ENCODE measurements at places on chromosomes 1 and 21.

- DNase-seq: no peak
Observed at GRCh38 chr1:233998891-233999290, 94.4 kb downstream of the SLC35F3 start.

- DNase-seq: no peak
Observed at GRCh38 chr21:33302796-33303195, 22.0 kb upstream of the IFNAR1 start.

GRCh38 chr1:109239409-109240068, 9.8 kb upstream of the CELSR2 start:
- DNase-seq: no peak

DNA sequence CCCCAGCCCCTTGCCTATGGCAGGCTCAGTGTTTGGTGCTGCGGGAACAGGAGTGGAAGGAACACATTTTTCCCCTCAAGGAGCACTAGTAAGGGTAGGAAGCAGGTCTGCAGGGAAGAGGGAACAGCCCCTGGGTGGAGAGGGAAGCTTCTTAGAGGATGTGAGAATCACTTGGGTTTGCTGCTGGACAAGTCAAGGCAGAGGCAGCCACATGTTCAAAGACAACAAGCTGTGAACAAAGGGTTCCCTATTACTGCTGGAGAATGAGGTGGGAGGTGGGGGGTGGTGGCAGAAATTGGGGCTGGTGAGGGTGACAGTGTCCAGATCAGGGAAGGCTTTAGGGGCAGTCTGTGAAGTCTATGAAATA, 24.8 kb upstream of the CITED4 start:
- DNase-seq: no peak

GRCh38 chr21:29676395-29676794, 263.4 kb downstream of the GRIK1 start:
- DNase-seq: no peak

DNA sequence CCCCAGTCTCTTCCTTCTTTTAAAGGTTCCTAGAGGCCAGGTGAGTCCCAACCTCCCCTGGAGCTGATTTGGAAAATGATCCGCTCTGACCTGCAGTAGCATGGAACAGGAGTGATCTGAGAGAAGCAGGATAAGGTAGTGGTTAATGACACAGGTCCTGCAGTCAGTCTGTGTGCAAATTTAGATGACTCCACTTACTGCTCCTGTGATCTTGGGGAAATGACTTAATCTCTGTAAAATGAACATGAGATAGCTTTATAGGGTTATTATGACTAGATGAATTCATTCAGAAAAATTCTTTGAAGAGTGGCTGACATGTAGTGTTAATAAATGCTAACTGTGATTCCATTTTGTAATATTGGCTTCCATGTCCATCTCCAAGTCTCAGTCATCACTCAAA, 374.9 kb upstream of the CAMK1G start:
- no peak for DNase-seq

DNA sequence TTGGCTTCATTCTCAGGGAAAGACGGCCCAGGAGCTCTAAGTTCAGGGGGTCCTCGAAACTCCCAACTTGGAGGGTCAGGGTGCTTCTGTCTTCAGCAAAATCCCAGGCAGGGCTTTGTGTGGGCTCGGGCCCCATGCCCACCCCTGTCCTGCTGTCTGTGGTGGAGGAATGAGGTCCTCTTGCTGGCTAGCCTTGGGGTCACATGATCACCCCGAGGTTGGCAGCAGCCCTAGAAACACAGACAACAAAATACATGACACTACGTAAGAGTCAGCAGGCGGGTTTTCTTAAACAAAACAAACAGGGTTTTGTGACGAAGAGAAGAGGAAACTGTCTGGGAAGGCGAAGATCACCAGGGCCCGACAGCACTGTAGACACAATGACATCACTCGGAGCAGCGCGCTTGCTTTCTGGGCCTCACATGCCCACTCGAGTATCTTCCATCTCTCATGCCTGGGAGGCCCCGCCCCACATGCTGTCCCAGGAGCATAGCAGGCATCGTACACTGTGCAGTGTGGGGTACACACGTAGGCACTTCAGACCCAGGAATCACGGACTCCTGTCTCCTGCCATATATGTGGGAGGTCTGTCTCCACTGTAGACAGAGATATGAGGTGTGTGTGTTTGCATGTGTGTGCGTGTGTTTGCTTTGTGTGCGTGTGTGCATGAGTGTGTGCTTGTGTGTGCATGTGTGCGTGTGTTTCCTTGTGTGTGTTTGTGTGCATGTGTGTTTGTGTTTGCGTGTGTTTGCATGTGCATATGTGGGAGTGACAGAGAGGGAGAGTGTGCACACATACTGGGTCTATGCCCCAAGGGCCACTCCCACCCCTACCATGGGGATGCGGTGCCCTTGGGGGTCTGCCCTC, 94.7 kb downstream of the SIK1 start:
- no peak for DNase-seq

DNA sequence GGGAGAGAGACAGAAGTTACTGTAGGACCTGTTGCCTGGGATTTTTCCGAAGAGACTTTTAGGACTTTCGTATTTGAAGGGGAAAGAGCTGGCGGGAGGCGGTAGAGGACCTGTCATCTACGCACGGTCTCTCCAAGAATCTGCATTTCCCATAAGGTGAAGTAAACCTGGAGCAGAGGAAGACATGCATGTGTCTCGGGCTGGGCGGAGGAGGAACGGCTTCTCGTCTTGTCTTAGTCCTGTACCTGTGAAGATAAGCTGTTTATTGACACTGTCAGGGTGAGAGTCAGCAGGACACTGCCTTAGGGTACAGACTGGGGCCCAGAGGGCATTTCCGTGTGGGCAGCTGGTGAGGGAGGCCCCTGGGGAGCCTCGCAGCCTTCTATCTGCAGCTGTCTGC, 123.4 kb upstream of the COL6A1 start:
- DNase-seq: no peak

DNA sequence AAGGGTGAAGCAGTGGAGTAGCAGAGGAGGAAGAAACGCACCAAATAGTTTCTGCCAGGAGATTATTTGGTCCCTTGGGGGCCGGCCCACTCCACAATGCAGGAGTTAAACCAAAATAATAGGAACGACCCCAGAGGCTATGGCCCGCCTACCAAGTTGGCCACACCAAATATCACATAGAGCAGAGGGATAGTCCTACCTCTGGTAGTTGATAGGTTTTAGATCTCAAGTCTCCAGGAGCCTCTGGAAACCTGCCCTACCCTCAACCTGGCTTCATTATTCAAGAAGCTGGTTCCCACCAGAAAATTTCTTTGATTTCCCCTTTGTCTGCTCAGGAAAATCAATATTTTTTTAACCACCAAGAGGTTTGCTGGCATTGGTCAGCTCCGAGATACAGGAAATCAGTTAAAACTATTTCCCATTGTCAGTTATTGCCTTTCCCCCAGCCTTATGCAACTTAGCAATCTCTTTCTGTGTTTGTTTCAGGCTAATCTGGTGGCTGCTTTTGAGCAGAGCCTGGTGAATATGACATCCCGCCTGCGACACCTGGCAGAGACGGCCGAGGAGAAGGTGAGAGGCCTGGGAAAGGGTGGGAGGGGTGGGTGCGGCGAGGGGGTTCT, 35.5 kb upstream of the IPO9 start:
- DNase-seq: no peak

- no peak for DNase-seq
Observed at GRCh38 chr1:153991151-153991630, 629 bp downstream of the RPS27 start.

- no peak for DNase-seq
Observed at GRCh38 chr21:45993210-45994085, 11.9 kb downstream of the COL6A1 start.

GRCh38 chr1:68103011-68103545, 52.7 kb upstream of the DIRAS3 start:
- no peak for DNase-seq

DNA sequence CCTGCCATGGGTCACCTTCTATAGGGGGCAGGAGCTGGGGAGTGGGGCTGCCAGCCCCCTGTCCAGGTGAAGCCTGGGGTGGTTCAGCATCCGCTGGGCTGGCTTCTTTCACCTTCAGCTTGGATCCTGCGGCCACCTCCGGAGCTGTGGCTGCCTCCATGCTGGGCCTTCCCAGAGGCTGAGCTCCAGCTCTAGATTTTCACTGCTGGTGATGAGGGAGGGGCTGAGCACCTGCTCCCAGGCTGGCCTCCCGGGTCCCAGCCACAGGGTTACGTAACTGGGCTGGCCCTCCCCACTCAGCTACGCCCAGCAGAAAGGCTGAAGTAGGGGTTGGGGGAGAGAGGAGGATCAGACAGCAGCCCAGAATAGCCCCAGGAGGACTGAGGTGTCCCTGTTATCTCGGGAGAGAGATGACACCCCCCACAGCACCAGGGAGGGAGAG, at the start of gene MYBPHL:
Gene MYBPHL, minus strand, starts transcription at position 180 of the 442 bp plus-strand sequence. Its CDS starts 20 bp downstream, at position 160.
- no peak for DNase-seq

DNA sequence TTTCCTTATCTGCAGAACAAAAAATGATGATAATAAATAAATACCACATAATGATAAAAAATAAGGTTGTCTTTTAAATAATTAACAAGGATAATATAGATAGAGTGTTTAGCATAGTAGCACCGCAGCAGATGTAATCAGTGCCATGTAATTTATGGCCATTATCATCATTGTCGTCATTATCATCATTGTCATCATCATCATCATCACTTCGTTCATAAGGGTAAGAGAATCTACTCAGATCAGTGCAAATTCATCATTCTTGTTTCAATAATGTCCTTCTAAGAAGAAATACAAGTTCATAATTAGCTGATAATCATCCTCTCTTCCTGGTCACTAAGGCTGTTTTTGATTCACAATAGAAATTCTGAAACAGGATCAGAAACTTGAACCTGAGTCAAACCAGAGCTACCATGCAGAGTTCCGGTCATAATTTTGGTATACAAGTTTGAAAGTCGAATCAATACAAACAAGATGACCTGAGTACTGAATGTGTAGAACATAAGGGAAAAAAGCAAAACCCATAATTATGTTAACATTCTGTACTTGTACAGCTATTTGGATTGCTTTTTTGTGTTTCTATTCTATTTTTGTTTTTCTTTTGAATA, 172.0 kb downstream of the LRRC40 start:
- no peak for DNase-seq

DNA sequence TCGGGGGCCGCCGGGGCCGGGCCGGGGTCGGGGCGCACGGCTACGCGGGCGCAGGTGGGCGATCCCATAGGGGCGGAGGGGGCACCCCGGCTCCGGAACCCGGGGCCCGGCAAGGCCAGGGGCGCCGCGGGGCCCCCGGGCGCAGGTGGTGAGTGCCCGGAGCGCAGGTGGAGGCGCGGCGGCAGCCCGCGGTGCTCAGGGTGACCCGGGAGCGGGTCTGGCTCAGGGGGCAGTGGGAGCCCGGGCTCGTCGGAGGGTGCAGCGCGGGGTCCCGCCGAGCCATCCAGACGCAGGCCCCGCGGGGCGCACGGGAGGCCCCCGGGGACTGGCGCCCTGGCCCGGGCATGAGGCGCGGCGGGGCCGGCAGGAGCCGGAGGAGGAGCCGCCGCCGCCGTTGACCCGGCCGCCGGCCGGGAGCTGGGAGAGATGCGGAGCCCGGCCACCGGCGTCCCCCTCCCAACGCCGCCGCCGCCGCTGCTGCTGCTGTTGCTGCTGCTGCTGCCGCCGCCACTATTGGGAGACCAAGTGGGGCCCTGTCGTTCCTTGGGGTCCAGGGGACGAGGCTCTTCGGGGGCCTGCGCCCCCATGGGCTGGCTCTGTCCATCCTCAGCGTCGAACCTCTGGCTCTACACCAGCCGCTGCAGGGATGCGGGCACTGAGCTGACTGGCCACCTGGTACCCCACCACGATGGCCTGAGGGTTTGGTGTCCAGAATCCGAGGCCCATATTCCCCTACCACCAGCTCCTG, 489 bp downstream of the CELSR2 start:
- no peak for DNase-seq

DNA sequence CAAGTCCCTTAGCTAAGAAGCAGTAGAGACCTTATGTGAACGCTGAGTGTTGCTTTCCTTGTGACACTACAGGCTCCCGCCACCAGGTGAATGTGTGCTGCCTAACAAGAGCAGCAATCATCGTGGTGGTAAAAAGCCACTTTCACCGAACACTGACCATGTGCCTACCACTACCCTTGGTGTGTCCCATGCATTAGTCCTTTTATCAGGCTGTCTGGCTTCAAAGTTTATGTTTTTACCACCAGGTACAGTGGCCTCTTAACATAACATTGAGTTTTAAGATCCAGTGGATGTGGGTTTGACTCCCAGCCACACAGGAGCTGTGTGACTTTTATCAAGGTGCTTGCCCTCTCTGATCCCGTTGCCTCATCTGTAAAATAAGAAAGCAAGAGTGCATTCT, 1.7 kb downstream of the C1QB start:
- DNase-seq: no peak

DNA sequence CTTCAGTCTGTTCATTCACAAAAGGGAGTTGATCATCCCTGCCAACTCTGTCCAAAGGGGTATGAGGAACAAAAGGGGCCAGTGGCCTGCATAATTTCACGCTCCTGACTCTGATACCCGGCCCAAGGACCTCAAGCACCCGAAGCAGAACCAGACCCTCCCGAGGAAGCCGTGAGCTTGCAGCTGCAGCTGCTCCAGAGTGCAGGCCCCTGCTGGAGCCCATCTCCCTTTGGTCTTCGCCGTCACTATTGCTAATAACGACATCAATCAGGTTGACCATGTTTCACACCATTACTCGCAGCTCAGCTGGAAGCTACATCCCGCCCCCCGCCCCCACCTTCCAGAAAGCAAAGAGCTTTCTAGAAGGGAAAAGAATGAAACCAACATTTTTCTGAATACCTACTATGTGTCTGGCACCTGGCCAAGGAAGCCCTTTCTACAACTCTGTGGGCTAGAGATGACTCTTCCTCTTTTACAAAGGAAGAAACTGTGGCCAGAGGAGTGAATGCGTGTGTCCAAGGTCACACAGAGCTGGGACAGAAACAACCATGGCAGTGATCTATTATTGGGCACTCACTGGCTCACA, 5.5 kb downstream of the NKAIN1 start:
- no peak for DNase-seq

DNA sequence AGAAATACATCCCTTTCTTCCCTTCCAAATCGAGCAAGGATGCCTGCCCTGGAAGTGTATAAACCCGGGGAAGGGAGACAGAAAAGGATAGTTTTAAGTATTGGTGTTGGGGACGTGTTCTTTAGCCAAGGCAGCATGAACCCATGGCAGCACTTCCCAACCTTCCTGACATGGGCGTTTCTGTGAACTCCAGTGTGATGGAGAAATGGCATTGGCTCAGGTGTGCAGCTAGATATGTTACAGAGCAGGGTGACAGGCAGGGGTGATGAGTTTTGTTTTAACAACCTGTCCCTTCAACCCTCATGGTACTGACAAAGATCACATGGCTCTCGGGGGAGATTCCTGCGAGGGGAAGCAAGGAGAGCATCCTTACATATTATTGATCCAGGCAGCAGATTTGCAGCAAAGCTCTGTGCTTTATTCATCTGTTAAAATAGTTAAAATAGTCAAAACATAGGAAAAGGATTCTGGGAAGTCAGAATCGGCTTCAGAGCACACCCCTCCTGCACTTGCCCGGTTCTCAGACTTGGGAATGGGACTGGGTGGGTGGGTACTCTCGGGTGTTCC, 4.0 kb downstream of the MX1 start:
- DNase-seq: no peak

GRCh38 chr1:153259387-153259786, at the start of gene LORICRIN:
Gene LORICRIN, plus strand, starts transcription at chr1:153259687. Its CDS starts 1,263 bp downstream, at chr1:153260950.
- no peak for DNase-seq
